COLO829 (cell line): ENCODE measurements at places on chromosomes 11 and 22.

GRCh38 chr11:120139316-120140069 lies 1.6 kb upstream of the TRIM29 start:
- DNase-seq = no peak

GRCh38 chr11:1669546-1670218 lies 27.3 kb upstream of the KRTAP5-6 start:
- no peak for DNase-seq

DNA sequence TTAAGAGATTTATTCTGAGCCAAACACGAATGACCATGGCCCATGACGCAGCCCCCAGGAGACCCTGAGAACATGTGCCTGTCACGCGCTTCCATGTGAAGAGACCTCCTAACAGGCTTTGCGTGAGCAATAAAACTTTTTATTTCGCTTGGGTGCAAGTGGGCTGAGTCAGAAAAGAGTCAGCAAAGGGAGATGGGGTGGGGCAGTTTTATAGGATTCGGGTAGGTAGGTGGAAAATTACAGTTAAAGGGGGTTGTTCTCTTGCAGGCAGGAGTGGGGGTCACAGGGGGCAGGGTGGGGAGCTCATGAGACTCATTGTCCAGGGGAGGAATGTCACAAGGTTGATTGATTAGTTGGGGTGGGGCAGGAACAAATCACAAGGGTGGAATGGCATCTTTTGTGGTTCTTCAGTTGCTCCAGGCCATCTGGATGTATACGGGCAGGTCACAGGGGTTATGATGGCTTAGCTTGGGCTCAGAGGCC lies 77.2 kb upstream of the FTH1 start:
- no peak for DNase-seq

- DNase-seq = no peak
These were observed 113.6 kb downstream of the LDLRAD3 start for GRCh38 chr11:36057379-36058042.

DNA sequence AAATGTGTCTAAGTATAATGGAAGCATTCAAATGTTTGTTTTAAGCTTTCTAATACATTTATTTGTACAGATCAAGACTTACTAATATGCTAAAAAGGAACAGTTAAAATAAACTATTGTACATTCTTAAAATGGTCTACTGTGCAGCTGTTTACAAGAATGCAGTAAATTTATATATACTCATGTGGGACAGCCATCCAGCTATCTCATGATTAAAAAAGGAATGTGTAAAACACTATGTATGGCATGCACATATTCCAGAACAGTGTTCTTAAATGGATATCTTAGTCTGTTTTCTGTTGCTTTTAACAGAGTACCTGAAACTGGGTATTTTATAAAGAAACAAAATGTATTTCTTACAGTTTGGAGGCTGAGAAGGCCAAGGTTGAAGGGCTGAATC lies 30.2 kb upstream of the CSTF3 start:
- DNase-seq = no peak

DNA sequence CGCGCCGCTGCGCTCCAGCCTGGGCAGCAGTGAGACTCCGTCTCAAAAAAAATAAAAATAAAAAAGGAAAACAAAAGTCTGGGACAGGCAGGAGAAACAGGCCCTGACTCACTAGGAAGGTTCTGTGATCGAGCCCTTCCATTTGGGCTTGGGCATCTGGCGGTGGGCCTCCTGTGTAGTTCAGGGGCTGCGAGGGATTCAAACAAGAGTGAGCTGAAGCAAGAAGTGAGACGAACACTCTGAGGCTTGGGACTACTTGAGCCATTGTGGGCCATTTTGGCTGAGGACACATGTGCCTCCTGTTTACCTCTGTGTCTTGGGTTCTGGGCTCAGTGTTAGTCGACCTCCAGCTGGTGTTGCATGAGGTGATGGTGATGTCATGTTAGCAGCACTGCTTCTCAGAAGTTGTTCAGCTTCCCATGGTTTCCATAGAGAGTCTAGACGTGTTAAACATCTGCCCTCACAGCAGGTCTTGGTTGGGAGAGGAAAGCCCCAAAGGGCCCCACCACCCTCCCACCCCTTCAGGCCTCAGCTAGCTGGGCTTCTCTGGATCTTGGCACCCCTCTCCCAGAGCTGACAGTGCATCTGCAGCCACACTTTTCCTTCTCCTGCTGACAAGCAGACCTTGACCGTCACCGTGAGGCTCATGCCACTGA lies 57.8 kb downstream of the MED15 start:
- no peak for DNase-seq

DNA sequence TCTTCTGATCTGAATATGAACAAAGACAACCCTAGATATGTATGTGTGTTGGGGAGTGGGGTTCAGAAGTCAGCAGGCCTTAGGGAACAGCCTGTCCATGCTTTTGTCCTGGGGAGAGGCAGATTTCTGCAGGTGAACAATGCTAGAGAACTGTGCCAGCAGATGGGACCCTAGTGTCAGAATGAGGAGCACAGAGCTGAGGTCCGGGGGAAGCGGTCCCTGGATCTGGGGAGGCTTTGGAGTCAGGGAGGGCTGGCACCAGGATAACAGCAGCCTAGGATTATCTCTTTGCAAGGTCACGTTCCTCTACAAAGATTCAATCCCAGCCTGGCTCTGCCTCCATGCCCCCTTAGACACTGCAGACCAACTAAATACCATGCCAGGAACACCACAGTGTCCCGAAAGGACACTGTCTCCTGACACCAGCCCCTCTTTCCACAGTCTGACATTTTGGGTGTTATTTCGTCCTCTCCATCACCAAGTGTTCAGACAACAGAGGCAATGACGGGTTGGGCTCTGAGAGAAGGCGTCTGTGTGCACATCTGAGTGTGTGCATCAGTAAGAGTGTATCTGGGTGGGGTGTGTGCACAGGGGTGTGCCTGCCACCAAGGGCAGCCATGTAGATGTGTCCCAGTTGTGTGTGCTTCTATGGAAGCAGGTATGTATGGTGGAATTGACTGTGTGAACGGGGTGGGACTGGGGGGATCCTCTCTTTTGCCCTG lies 43.5 kb downstream of the EIF3F start:
- no peak for DNase-seq

- DNase-seq = no peak
These were observed 600.1 kb upstream of the KIRREL3 start for GRCh38 chr11:127600674-127601073.

GRCh38 chr11:17747131-17747955 lies 12.8 kb downstream of the KCNC1 start:
- DNase-seq = no peak

- DNase-seq = peak; percentile 58
These were observed 17.2 kb downstream of the POLR3H start for GRCh38 chr22:41526830-41527799.

DNA sequence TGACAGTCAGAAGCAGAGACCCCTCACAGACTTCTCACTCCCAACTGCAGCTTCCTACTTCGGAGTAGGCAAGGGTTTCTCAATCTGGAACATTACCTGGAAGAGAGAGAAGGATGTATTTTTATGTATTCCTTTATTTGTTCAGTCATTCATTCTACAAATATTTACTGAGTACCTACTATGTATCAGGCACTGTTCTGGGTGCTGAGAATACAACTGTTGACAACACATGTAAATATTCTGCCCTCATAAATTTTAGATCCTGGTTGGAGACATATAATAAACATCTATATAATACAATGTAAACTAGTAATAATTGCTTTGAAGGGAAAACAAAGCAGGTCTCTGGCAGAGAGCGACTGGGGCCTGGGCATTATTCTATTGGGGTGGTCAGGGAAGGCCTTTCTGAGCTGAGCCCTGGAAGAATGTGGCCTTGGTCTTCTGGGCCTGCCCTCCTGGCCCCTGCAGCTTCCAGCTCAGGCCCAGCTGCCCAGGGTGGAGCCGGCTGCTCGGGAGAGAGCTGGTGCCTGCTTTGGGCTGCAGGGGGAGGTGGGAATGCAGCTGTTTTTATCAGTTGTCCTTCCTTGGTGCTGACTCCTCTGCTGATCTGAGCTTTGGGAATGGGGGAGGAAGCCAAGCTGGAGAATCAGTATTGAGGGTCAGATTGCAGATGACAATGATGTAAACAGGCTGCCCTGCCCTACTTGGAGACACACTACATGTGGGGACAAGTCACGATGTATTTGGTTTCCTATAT lies 46.8 kb downstream of the PKNOX2 start:
- DNase-seq = no peak

GRCh38 chr22:37904572-37905533 lies 1.2 kb upstream of the MICALL1 start:
- peak; percentile 47 for DNase-seq

DNA sequence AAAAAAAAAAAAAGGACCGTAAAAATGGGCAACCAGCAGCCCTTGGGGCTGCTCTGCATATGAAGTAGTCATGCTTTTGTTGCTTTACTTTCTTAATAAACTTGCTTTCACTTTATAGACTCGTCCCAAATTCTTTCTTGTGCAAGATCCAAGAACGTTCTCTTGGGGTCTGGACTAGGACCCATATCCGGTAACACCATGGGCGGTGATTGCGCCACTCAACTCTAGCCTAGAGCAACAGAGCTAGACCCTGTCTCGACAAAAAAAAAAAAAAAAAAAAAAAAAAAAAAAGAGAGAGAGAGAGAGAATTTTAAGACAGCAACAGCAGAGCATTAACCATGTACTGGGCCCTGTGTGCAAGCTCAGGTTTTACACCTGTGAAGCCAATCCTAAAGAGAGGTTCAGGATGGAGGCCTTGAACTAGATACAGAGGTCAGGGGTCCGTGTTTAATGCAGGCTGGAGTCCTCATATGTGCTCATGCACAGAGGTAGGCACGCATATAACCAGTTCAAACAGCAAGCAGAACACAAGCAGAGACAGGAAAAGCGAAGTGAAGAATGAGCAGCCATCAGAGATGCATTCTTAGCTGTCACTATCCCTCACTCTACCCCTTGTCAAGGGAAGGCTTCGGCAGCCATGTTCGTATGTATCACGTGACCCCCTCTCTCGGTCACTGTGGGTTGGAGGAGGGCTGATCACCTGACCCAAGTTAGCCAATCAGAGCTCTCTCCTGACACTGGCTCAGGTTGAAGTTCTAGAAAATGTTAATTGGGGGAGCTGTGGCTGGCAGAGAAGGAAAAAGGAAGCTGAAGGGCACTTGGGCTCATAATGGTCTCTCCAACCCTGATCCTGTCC lies 16.7 kb upstream of the SYT12 start:
- peak; percentile 52 for DNase-seq

- no peak for DNase-seq
These were observed 3.8 kb upstream of the CBLIF start for GRCh38 chr11:59849129-59849528.

DNA sequence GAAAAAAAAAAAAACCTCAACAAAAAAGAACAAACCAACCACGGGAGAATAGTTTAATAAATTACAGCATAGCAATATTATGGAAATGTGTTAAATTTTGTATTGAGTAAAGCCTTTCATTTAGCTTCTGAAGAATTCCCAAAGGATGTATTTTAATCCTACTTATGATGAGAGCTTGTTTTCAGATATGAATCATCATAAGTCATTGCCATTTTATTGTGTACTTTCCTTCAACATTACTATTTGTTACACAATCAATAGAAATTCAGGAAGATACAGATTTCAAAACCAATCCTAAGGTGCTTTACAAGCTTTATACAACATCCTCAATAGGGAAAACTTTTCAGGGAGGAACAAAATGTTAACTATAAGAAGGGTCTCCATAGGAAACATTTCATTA lies 200.6 kb upstream of the CTSC start:
- no peak for DNase-seq

DNA sequence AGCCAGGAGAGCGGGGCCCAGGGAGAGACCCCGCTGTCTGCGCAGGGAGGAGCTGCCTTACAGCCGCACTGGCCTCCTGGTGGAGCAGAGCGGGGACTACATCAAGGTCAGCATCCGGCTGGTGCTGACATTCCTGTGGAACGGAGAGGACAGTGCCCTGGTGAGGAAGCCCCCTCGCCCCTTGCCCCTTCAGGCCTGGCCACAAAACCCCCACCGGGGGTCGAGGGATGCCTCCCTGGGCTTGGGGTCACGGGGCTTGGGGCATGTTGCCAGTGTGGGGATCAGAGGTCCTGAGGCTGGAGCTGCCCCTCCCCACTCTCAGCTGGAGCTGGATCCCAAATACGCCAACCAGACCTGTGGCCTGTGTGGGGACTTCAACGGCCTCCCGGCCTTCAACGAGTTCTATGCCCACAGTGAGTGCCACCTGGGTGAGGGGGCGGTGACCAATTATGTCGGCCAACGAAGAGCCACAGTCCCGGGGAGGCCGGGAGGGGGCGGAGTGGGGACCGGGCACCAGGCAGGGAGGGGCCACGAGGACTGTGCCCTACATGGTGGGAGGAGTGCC lies 4.2 kb downstream of the MUC5B start:
- no peak for DNase-seq

GRCh38 chr11:63494975-63495374 lies 4.0 kb upstream of the PLAAT5 start:
- no peak for DNase-seq

DNA sequence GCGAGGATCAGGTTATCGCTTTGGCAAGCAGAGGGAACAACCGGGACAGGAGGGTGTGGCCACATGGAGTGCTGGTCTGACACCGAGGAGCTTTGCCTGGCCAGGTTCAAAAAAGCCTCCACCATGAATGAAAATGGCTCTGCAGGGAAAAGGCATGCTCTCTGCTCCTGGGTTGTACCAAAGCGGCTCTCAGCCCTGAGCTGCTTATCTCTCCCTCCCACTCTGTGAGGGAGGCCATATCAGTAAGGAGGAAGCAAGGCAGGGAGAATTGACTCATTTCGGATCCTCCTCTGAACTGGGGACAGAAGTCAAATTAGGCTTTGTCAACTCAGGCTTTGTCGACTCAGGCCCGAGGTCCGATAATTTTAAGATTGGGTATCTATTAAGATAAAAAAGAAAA lies 82.9 kb upstream of the CRTAM start:
- no peak for DNase-seq

GRCh38 chr11:43907028-43907975 lies 26.7 kb downstream of the ALKBH3 start:
- DNase-seq = no peak

DNA sequence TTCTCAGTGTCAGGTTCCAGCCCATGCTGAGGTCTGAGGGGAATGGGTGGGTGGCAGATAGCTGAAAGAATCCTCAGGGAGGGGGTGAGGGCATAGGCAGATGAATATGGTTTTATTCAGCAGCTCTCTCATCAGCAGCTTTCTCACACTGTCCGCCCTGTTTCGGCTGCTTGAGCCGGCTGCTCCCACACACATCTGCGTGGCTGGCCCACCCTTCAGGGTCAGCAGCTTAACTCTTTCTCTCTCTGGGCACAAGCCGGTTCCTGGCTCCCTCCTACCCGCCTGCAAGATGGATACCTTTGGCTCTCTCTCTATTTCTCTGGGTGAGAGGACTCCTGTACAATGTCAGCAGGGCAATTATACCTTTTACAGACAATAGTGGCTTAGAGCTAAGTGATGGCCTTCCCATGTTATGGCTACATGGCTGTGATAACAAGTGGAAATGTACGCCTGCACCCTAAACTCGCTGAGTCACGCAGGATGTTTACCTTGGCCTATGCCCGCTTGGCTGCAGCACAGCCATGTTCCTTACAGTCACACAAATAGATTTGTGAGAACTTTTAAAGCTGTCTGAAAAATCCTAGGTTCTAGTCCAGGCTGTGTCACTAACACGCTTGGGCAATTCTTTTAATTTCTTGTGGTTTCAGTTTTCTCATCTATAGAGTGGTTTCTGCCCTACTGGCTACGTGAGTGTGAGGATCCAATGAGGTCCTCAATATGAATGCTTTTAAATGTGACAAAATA lies 4.1 kb downstream of the MMP20 start:
- DNase-seq = no peak

- DNase-seq = no peak
These were observed 48.9 kb downstream of the ARHGEF12 start for GRCh38 chr11:120385110-120385509.
